ENCODE measurements at places on chromosomes 7 and 10.

DNA sequence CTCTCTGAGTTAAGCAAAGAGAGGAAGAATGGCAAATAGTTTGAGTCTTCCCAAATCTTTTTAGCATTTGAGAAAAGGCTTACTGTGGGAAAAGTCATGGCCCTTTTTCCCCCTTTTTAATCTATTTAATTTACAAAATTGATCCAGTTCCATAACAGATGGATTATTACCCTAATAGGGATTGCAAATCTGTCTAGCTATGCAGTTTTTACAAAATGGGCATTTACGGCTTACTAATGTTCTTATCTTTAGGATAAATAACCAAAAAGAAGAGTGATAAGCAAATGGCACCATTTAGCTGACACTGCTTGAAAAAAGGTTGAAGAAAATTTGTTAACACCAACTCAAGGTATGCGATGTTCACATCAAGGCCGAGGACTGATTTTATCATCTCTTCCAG lies 169.7 kb downstream of the SKAP2 start:
- DNase-seq: no peak

DNA sequence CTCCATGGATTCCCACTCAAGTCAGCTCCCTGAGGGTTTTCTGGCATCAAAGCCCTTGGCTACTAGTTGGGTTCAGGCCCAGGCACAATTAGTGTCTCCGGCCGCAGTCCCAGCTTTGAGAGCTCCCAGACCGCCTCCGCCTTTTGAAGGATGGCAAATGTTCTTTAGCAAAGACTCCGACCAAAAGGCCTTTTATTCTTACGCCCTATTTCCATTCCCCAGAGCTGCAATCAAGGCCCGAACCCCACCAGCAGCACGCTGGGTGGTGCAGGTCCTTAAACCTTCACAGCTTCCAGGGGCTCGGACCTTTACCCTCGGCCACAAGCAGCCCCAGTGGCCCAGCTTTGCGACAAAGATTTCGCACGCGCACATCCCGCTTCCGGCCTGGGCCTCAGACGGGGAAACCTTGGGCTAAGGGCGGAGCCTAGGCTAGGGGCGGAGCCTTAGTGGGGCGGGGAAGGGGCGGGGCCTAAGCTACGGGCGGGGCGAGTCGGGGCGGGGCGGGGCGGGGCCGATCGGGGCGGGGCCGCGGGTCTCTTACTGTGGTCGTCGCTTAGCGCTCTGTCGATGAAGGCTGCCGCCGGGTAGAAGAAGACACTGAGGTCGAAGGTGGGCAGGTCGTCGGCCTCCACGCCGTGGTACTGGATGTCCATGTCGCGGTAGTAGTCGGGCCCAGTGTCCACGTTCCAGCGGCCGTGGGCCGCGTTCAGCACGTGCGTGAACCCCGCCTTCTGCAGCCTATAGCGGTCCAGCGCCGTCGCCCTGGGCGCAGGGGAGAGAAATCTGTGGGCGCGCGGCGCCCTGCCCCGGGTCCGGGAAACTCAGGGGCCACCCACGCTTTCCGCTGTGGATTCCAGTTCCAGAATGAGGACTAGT lies 68.0 kb upstream of the SAMD8 start:
- no peak for DNase-seq

DNA sequence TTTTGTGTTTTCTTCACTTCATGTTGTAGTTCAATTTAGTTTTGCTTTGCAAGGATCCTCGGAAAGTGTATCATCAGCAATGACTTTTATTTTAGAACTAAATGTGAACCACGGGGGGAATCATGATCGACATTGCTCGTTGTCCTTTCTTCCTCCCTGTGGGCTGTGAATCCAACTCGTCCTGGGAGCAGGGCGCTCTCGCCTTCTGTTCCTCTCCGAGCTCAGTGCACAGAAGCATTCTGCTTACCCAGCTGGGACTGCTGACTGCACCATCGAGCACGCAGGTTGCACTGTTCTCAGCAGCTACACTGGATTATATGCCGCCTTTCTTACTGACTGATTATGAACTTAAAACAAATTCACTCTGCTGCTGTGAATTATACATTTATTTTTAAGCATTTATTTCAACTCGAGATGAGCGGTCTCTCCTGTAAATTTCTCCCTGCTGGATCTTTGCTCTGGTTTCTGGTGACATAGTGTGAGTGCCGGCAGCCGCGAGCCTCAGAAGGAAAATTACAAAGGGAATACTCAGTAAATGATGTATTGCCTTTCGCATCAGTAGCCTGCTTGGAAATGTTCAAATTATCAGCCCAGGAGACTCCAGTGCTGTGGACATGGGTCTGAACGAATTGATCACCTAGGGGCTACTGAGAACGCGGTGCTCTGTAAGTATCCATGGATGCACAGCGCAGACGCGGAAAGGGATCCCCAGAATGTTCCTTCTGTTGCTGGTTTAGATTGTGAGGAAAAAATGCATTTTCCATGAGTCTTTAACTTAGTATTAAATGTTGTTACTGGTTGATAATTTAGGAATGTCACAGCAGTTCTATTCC lies 92.6 kb downstream of the PTPRE start:
- DNase-seq: no peak

- no peak for DNase-seq
These were observed 85.9 kb upstream of the LEP start for GRCh38 chr7:128155100-128155740.

GRCh38 chr10:57664815-57665214 lies 602.9 kb downstream of the IPMK start:
- DNase-seq: no peak

GRCh38 chr7:93889261-93889660 lies 1.3 kb downstream of the TFPI2 start:
- no peak for DNase-seq

DNA sequence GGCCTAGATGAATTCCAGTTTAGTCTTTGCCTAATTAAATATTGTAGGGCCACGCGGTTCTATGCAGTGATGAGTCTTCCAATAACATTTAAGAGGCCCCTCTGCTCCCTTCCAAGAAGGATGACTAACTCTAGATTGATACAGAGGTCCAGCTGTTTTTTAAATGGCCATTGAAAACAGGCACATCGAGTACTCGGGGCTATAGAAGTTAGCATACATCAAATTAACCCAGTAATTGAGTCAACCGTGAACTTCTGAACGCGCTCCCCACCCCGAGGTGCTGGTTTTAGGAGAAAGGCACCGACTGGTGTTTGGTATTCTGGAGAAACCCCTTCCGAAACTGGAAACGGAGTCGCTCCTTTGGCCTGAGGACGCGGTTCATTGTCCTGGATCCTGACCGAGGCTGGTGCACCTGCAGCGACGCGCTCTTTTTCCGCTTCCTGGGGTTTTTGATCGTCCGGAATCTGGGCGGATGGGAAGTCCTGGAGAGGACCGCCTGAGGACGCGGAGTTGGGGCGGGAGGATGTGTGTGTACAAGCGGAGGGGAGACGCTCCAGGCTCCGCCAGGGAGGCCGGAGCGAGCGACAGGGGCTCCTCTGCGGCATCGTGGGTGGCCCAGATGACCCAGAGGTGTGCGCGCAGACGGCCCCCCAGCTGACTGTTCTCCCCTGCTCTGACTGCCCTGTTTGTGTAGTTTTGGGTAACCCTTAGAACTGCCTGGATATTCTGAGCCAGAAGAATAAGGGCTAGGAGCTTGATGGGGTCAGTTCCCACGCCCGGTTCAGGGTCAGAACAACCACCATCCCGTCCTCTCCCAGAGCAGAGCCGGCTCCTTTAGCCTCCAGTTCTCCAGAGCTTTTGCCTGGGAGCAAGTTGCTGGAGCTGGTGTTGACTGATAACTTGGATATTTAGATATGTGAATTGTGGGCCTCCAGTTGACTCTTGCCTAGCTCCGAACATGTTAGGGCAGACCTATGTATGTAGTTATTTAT lies 711 bp downstream of the FAM221A start:
- peak; percentile 72 for DNase-seq

- no peak for DNase-seq
These were observed 3.9 kb downstream of the MTERF1 start for GRCh38 chr7:91876391-91877133.

DNA sequence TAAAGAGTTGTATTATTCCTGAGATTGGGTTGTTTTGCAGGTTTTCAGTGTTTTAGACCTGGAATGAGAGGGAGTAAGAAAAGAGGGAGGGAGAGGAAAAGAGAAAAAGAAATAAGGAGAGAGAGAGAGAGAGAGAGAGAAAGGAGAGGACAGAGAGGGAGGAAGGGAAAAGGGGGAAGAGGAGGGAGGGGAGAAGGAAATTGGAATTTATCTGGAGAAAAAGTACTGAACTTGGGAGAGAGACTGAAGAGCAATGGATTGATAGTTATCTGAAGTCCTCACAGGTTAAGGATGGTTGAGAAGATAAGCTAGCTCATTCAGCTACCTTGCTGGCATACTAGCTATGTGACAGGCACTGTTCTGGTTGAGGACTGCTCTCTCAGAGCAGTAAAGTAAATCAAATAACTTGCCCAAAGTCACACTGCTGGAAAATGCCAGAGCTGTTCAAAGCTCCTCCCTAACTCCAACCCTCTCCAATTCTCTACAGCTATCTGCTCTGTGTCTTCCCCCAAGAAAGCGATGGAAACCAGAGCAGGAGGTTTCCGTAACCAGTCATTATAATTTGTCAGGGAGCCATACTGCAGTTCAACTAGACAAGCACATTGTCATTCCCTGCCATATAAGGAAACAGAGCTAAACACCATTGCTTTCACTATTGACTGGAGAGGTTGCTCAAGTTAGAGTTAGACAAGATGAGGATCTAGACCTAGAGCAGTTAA lies 10.7 kb downstream of the CALD1 start:
- no peak for DNase-seq

GRCh38 chr7:37071124-37071523 lies 346.8 kb upstream of the AOAH start:
- no peak for DNase-seq

GRCh38 chr10:98419469-98420261 lies 4.7 kb upstream of the PYROXD2 start:
- peak; percentile 45 for DNase-seq

DNA sequence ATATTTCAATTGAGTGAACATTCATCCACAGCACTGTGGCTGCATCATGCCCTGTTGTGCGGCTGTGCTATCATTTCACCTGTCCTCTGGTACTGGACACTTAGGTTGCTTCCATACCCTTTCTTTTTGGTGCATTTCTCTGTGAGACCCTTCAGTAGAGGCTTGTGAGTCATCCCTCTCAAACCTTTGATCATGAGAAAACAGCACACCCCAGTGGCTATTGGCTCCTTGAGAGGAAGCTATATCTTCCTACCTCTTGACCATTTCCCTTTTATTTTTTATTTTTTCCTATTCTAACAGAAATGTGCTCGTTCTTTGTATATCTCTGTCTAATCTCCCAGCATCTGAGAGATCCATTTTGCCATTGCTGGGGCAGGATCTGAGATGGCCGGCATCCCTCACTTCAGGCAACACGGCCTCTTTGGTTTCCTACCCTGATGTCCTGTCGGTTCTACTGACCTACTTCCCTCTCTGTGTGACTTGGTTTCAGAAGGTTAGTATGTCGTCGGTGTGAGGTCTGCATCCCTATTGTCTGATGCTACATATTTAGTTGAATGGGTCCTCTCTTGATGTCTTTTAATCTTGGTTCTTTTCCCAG lies 23.8 kb upstream of the PIK3AP1 start:
- DNase-seq: peak; percentile 17

- no peak for DNase-seq
These were observed 150.9 kb downstream of the CELF2 start for GRCh38 chr10:11168423-11169090.

GRCh38 chr7:41825927-41826480 lies 123.1 kb upstream of the INHBA start:
- no peak for DNase-seq

- DNase-seq: no peak
These were observed 38.9 kb downstream of the BMPR1A start for GRCh38 chr10:86795353-86795752.

DNA sequence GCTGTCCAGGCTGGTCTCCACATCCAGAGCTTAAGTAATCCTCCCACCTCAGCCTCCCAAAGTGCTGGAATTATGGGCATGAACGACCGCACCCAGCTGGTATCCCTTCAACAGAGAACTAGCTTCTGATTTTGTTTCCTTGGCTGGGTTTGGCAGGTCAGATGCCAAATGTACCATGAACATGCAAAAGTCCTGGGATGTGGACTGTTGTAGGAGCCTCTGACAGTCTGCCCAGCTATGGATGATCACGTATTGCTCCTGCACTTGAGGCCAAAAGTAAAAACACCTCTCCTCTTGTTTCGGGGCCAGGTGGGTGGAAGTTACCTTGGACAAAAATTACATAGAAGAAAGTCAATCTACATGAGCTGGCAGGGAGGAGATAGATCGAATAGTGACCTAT lies 699.5 kb downstream of the TYW1 start:
- DNase-seq: no peak

DNA sequence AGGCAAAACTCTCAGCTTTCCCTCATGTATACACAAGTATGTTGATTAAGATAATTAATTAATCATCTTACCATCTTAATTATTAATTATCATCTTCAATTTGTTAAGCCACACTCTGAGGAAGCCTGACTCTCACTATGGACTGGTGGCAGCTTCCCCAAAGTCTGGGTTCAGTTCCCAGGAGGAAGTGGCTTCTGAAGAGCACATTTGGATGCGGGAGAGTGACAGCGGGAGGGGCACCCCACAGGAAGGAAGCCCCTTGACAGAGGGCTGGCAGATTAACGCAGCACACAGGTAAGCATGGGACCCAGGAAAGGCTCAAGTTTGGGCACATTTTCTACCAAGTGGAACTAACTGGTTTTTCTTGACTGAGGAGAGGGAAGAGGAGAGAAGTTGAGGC lies 13.4 kb upstream of the SLIT1 start:
- no peak for DNase-seq

- DNase-seq: no peak
These were observed 43.5 kb upstream of the UCN3 start for GRCh38 chr10:5321273-5321672.

- DNase-seq: no peak
These were observed 35.1 kb downstream of the PDGFA start for GRCh38 chr7:484356-485101.

GRCh38 chr7:3267966-3268690 lies 32.9 kb upstream of the SDK1 start:
- DNase-seq: no peak

GRCh38 chr7:77757589-77757988 lies 40.6 kb downstream of the TMEM60 start:
- DNase-seq: no peak

DNA sequence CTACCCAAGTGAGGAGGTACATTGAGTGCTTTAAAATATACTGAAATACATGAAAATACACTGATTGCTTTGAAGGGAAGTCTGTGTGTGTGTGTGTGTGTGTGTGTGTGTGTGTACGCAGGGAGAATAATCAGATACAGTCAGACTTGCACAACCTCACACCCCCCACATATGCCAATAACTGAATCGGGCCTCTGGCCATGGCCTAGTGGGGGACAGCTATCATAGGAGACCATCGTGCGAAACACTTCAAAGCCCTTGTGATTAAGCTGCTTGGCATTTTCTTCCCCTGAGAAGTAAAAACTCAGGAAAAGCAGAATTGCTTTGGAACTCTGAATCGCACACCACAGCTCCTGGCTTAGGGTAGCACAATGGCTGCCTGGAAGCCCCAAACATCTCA lies 135.1 kb downstream of the C10orf105 start:
- no peak for DNase-seq

- DNase-seq: peak; percentile 42
These were observed 2.2 kb downstream of the ARHGAP21 start for GRCh38 chr10:24721229-24722106.

All from adrenal gland (tissue), 19 donors.